ENCODE measurements at places on chromosomes 2 and 18. TPM values are rescaled to one million over a fixed set of nuclear protein-coding genes. Genes with fewer than 3 reads are reported as not detected.

- no peaks in the 10 kb centered on the region for H3K36me3 ChIP-seq
- DNase-seq = no peak
- no peak overlapping the region for H3K4me3 ChIP-seq
- peaks cover 18% of the 10 kb centered on the region for H3K4me1 ChIP-seq
Measured at GRCh38 chr18:44834867-44835469, 154.3 kb downstream of the SETBP1 start.

GRCh38 chr2:109451671-109452070 lies 162.1 kb downstream of the SEPTIN10 start:
- H3K27me3 ChIP-seq = no peaks in the 10 kb centered on the region
- no peak overlapping the region for H3K27ac ChIP-seq
- no peak overlapping the region for H3K4me3 ChIP-seq
- DNase-seq = no peak

Gene ANKRD30BL
- not detected for total RNA-seq

Gene KYNU
- total RNA-seq = 6.4 TPM

Gene TRAPPC8
- total RNA-seq = 44.6 TPM

DNA sequence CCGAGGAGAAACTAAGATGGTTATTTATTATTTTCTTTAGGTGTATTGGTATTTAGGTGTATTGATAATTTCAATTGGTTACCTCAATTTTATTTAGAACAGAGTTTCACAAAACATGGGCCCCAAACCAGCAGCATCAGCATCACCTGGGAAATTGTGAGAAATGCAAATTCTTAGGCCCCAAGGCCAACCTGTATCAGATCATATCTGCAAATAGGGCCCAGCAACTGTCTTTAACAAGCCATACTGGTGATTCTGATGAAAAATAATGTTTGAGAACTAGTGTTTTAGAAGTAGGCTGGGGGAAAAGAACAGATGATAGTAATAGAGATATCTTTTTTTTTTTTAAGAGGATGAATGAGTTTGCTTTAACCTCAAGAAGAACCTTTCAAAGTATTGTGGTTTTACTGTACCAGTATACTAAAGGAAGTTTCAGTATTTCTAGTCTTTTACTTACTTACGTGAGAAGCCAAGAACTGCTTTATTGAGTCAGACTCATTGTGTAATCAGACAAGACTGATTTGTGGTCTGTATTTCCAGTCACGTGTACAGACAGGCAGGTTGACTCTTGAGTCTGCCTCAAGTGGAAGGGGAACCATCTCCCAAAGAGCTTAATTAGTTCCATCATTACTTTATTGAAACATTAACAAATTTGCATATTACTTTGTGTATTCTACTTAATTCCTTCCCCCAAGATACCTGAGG lies 60.4 kb upstream of the GAREM1 start:
- no peaks in the 10 kb centered on the region for H3K4me1 ChIP-seq
- no peak for DNase-seq
- no peak overlapping the region for H3K27ac ChIP-seq
- no peak overlapping the region for H3K4me3 ChIP-seq
- H3K36me3 ChIP-seq = no peaks in the 10 kb centered on the region
- H3K27me3 ChIP-seq = no peaks in the 10 kb centered on the region

Gene GIGYF2
- 79.8 TPM for total RNA-seq

DNA sequence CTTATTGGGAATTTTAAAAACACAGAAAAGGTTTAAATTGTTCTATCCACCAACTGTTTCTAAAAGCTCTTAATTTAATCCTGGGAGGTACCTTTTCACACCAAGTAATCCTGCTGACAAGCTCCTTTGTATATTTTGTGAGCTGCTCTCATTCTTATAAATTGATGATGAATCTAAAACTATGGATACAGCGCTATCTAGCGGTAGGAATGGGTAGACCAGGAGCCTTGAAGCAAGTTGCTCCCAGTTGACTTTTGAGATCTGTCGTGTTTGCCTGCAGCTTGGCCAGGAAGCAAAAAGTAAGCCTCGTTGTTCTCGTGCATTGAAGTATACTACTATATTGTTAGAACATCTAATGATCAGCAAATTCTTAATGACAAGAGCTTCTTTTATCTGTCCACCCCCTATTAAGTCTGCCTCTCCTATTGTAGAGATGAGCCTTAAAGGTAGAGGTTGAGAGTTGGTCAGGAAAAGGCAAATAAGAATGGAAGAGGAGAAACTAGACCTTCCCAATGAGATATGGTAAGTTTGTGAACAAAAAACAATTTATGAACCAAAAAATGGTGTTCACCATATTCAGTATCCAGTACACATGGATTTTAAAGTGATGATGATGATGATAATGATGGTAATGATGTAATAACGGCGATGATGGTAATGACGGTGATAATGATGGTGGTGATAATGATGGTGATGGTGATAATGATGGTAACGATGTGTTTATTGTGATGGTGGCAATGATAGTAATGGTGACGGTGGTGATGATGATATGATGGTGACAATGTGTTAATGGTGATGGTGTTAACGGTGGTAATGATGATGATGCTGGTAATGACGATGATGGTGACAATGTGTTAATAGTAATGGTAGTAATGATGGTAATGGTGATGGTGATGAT lies 212.1 kb upstream of the NCKAP5 start:
- no peaks in the 10 kb centered on the region for H3K27me3 ChIP-seq
- no peaks in the 10 kb centered on the region for H3K4me1 ChIP-seq
- H3K36me3 ChIP-seq = no peaks in the 10 kb centered on the region
- H3K27ac ChIP-seq = no peak overlapping the region
- no peak overlapping the region for H3K4me3 ChIP-seq

- DNase-seq = no peak
- H3K36me3 ChIP-seq = no peaks in the 10 kb centered on the region
- H3K27ac ChIP-seq = no peak overlapping the region
Measured at GRCh38 chr2:108364676-108365297, 13.0 kb upstream of the SULT1C4 start.

GRCh38 chr2:59974051-59974766 lies 579.2 kb downstream of the BCL11A start:
- peak; percentile 39 for DNase-seq
- no peaks in the 10 kb centered on the region for H3K27me3 ChIP-seq
- H3K4me1 ChIP-seq = no peaks in the 10 kb centered on the region
- H3K4me3 ChIP-seq = no peak overlapping the region

- no peaks in the 10 kb centered on the region for H3K4me1 ChIP-seq
- H3K27me3 ChIP-seq = no peaks in the 10 kb centered on the region
- no peaks in the 10 kb centered on the region for H3K36me3 ChIP-seq
- DNase-seq = no peak
- no peak overlapping the region for H3K4me3 ChIP-seq
Measured at GRCh38 chr18:47191961-47192360, 15.8 kb upstream of the IER3IP1 start.

- no peaks in the 10 kb centered on the region for H3K36me3 ChIP-seq
- H3K27ac ChIP-seq = no peak overlapping the region
- no peaks in the 10 kb centered on the region for H3K27me3 ChIP-seq
- DNase-seq = no peak
- H3K4me1 ChIP-seq = no peaks in the 10 kb centered on the region
- H3K4me3 ChIP-seq = no peak overlapping the region
Measured at GRCh38 chr2:180203972-180204371, 196.9 kb upstream of the CWC22 start.

Gene LOXL3
- 9.7 TPM for total RNA-seq

Gene CNPPD1
- total RNA-seq = 97.5 TPM

- DNase-seq = no peak
- H3K36me3 ChIP-seq = no peaks in the 10 kb centered on the region
- no peaks in the 10 kb centered on the region for H3K27me3 ChIP-seq
Measured at GRCh38 chr2:231413456-231413855, 17.9 kb downstream of the B3GNT7 start.

- no peaks in the 10 kb centered on the region for H3K4me1 ChIP-seq
- H3K4me3 ChIP-seq = no peak overlapping the region
- H3K27me3 ChIP-seq = no peaks in the 10 kb centered on the region
Measured at GRCh38 chr2:86393521-86394491, 47.4 kb upstream of the KDM3A start.

DNA sequence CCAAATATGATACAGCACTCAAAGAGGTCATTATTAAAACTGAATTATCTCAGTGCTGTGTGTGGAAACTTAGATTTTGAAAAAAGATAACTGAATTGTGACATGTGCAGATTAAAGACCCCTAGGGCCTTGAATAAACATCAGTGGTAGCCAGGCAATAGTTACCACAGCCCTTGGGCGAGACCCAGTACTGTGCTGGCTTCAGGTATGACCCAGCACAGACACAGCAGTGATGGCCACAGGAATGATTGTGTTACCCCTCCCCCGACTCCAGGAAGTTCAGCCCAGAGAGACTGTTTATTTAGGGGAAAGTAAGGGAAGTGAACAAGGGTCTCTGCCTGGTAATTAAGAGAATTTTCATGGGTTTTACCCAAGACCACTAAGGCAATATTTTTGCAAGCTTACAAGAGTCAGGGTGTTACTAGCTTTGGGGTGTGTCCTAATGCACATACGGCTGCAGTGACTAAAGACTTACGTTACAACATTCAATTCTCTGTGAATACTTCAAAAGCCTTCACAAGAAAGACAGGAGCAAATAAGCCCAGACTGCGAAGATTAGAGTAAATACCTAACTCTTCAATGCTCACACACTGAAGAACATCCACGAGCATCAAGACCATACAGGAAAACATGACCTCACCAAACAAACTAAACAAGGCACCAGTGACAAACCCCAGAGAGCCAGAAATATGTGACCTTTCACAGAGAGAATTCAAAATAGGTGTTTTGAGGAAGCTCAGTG lies 28.2 kb upstream of the ITGAV start:
- no peak overlapping the region for H3K27ac ChIP-seq
- no peak for DNase-seq
- no peaks in the 10 kb centered on the region for H3K36me3 ChIP-seq
- no peak overlapping the region for H3K4me3 ChIP-seq
- H3K4me1 ChIP-seq = no peaks in the 10 kb centered on the region

Gene GRHL1
- total RNA-seq = 6.0 TPM

- no peaks in the 10 kb centered on the region for H3K36me3 ChIP-seq
- peak; percentile 81 for DNase-seq
- H3K4me3 ChIP-seq = peak overlapping the region; percentile 53
- H3K27me3 ChIP-seq = no peaks in the 10 kb centered on the region
- peaks cover 8% of the 10 kb centered on the region for H3K4me1 ChIP-seq
Measured at GRCh38 chr18:48539406-48540250, 797 bp downstream of the CTIF start.

DNA sequence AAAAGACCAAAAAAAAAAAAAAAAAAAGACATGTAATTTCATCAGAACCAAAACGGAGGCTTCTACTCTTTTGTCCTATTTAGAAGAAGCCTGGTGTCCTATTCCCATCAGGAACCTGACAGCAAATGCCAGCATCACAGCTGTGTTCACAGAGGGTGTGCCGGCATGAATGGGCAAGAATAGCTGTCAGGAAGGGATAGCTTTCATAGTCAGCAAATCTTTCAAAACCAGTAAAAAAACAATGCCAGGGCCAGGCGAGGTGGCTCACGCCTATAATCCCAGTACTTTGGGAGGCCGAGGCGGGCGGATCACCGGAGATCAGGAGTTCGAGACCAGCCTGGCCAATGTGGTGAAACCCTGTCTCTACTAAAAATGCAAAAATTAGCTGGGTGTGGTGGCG lies 231.8 kb upstream of the PXDN start:
- no peak for DNase-seq
- no peaks in the 10 kb centered on the region for H3K36me3 ChIP-seq
- H3K4me1 ChIP-seq = no peaks in the 10 kb centered on the region
- H3K4me3 ChIP-seq = no peak overlapping the region
- H3K27me3 ChIP-seq = no peaks in the 10 kb centered on the region
- H3K27ac ChIP-seq = no peak overlapping the region

- no peaks in the 10 kb centered on the region for H3K4me1 ChIP-seq
- no peak overlapping the region for H3K27ac ChIP-seq
- no peaks in the 10 kb centered on the region for H3K27me3 ChIP-seq
- no peak overlapping the region for H3K4me3 ChIP-seq
- H3K36me3 ChIP-seq = no peaks in the 10 kb centered on the region
- DNase-seq = peak; percentile 44
Measured at GRCh38 chr18:61335684-61336555, 2.7 kb downstream of the CDH20 start.

DNA sequence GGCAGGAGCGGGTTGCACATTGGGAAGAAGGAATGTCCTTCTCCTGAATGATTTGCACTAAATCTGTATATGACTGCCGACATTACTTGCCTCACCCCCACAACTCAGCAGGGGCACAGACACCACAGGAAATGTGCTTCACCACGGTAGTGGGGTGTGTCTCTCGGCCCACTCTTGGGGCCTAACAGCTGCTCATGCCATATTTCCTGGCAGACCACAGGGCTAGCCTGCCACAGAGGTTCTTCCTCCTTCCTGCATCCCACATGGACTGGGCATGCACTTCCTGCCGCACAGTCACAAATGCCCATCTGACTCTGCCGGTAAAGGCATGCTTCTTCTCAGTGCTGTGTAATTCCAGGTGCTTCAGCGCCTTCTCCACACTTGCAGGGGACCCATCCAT lies 10.3 kb upstream of the PAPOLG start:
- H3K36me3 ChIP-seq = no peaks in the 10 kb centered on the region
- no peak overlapping the region for H3K4me3 ChIP-seq
- no peaks in the 10 kb centered on the region for H3K4me1 ChIP-seq
- H3K27ac ChIP-seq = no peak overlapping the region

Gene RNF144A
- 12.3 TPM for total RNA-seq

GRCh38 chr2:8368463-8368862 lies 313.4 kb upstream of the ID2 start:
- DNase-seq = no peak
- no peak overlapping the region for H3K4me3 ChIP-seq
- H3K4me1 ChIP-seq = no peaks in the 10 kb centered on the region
- no peak overlapping the region for H3K27ac ChIP-seq

- H3K4me3 ChIP-seq = no peak overlapping the region
- no peaks in the 10 kb centered on the region for H3K27me3 ChIP-seq
- no peak overlapping the region for H3K27ac ChIP-seq
Measured at GRCh38 chr2:28661589-28662001, 90.0 kb upstream of the PPP1CB start.

DNA sequence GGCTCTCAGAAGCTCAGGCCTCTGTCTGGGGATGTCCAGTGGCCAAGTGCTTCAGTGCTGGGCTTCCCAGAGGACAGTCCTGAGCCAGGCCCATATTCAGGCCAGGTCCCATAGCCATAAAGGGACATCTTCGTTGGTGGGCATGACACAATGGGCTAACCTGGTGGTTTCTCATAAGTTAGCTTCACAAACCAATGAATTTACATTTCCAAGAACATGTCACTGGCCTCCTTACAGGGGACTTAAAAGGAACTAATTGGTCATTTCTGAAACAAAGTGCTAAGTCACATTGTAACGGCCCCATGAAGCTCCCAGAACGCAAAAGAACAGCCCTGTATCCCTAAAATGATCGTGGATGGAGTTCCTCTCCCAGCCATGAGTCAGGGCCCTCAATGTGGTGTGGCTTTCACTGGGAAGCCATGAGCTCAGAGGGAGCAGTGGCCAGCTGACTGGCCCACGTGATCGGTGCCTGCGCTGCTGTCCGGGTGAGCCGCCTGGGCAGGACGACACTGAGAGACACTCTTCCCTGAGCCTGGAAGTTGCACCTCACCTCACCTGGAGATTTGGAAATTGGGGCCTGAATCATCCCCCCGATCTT lies 163.7 kb upstream of the APCDD1 start:
- no peak for DNase-seq
- H3K4me1 ChIP-seq = no peaks in the 10 kb centered on the region
- no peak overlapping the region for H3K4me3 ChIP-seq
- H3K27ac ChIP-seq = no peak overlapping the region

GRCh38 chr2:121213386-121213785 lies 71.6 kb downstream of the TFCP2L1 start:
- no peak for DNase-seq
- H3K27me3 ChIP-seq = no peaks in the 10 kb centered on the region
- no peak overlapping the region for H3K4me3 ChIP-seq
- peaks cover 9% of the 10 kb centered on the region for H3K36me3 ChIP-seq
- H3K4me1 ChIP-seq = peaks cover 37% of the 10 kb centered on the region
- peak overlapping the region; percentile 87 for H3K27ac ChIP-seq

Data from kidney (tissue), 22 donors.